ENCODE measurements at places on chromosomes 13 and 19.

- DNase-seq = no peak
Observed at GRCh38 chr19:37333457-37333856, 37.4 kb upstream of the ZNF527 start.

DNA sequence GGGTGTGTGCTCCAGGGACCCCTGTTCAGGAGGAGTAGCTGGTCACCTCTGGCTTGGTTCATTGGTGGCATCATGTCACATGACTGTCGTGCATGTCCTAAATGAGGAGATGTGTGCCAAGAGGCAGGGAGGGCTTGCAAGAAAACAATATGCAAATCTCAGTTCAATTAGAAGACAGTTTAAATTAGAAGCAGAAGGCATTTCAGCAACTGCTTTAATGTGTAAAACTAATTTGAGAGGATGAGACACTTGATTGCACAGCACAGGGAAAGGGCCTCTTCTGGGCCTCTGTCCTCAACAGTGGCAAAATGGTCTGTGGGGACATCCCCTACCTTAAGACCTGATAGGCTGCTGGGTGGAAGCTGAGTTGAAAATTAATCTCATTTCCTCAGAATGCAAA, 54.6 kb downstream of the SPATA13 start:
- no peak for DNase-seq

DNA sequence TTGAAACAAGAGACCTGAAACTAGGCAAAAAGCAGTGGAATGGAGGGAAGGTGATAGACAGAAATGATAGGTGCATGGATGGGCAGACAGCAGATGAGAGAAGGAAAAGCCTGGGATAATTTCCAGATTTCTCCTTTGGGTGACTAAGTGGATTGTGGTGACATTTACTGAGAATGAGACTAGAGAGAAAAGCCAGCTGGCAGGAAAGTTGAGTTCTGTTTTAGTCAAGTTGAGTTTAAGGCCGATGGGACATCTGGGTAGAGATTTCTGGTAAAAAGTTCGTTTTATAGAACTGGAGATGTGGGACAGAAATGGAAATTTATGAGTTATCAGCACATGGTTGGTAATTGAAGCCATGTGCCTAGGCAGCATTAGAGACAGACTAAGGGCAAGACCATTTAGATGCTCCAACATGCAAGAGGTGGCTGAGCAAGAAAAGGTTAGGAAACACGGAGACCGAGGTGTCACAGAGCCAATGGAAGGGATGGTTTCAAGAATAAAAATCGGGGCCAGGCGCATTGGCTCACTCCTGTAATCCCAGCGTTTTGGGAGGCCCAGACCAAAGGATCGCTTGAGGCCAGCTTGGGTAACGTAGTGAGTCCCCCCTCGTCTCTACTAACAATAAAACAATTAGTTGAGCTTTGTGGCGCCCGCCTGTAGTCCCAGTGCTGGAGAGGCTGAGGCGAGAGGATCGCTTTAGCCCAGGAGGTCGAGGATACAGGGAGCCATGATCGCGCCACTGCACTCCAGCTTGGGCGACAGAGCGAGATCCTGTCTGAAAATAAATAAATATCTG, 9.6 kb upstream of the DGKH start:
- DNase-seq = no peak

- DNase-seq = no peak
Observed at GRCh38 chr13:31204592-31204991, 4.8 kb downstream of the B3GLCT start.

DNA sequence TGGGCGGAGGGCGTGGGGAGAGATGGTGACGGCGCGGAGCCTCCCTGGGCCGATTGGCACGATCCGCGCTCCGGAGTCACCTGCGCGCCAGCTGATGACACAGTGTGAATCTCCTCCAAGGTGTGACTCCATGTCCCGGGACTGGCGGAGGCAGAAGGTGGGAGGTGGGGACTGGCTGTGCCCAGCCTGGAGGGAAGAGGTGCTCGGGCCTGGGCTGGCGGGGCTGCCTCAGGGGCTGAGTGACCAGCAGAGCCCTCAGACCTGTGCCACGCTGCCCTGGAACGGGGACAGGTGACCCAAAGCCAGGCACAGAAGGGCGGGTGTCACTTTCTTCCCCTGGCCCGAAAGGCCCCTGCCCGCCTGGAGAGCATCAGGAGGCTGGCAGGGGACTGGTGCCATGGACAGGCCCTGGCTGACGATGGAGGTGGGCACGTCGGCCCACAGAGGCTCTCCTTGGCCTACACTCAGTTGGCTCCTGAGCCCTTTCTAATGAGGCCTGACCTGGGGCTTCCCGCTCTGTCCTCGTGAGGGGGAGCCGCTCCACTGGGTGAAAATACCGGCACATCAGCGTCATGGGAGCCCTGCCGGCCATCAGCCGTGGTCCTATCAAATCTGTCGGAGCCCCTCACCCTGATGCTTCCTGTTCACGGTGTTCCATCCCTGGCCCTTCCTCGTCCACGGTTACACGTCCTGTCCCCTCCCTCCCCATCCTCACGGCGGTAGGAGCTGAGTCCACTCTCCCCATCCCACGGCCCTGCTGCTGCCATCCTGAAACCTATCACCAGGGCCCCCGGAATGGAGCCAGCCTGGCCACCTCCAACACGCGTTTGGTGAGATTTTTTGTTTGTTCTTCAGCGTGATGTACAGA, 75.6 kb downstream of the SPACA7 start:
- DNase-seq = no peak

DNA sequence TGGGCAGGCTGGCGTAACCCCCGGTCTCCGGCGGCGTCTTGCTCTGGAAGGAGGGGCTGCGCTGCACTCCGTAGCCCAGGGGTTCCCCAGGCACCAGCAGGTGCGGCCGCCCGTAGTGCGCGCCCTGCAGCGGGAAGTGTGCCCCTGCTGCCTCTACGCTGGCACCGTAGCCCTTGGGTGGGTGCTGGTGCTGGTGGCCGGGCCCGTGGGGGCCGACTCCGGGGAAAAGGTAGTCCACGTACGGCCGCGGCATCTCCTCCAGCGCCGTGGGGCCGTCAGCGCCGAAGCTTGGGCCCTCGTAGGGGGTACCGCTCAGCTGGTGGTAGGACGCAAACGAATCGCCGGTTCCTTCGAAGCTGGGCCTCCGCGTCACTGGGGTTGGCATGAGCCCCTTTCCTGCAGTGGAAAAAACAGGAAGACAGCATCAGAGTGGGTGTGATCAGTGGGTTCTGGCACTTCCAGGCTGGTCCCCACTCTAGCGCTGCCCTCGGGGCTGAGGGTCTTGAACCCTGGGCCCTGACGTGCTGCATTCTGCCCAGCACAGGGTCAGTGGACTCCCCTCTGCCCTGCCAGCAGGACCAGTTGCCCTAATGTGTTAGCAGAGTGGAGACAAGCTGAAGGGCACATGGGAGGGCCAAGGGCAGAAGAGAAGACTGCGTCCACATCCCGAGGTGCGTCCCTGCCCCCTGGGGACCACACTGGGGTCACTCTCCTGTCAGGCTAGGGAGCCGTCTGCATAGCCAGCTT, 72.3 kb downstream of the LATS2 start:
- DNase-seq = no peak

DNA sequence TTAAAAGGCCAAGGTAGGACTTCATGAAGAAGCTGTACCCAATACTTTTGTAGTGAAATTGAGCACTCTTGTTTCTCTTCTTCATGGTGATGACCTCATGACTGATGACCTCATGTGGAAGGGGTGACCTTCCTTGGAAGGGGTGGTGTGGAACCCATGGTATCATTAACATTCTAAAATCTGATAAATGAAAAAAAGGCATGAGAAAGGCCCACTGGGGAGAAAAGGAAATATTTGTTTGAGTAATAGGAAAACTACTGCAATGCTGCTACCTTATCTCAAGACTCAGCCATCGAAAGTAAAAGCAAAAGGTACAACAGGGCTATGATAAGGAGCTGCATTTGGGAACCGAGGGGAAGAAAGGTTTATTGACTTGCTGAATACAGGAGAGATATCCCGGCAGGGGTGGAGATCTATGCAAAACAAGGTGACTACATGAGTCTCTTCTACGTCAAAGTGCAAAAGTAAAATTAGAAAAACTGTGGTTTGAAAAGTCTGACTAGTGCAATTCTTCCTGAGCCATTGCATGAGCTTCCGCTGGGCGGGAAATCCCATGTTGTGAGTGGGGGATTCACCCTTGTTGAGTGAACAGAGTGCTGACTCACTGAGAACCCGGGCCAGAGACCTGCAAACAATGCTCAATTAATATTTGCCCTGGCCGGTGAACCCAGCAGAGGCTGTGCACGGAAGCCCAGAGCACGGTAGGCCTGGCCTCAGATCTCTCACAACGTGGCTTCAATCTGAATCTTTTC, 138.9 kb upstream of the RFC3 start:
- peak; percentile 77 for DNase-seq

- no peak for DNase-seq
Observed at GRCh38 chr13:96091164-96092117, 1.5 kb downstream of the HS6ST3 start.

- no peak for DNase-seq
Observed at GRCh38 chr13:111460548-111461444, 140.4 kb downstream of the TEX29 start.

DNA sequence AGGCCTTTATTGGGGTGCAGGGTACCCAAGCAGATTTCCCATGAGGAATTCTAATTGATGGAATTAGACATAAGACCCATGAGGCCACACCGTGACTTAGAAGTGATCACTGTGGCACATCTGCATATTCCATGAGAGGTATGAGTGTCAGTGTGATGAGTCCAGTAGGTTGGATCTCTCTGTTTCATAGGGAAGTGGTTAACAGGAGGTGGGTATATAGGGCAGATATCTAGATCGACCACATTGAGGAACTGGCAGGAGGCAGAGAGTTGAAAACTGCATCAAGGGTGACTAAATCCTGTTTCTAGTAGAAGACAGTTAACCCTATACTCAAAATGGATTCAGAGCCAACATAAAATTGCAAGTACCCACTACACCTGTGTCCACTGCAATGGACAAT, 68.6 kb upstream of the MIR17HG start:
- DNase-seq = no peak

DNA sequence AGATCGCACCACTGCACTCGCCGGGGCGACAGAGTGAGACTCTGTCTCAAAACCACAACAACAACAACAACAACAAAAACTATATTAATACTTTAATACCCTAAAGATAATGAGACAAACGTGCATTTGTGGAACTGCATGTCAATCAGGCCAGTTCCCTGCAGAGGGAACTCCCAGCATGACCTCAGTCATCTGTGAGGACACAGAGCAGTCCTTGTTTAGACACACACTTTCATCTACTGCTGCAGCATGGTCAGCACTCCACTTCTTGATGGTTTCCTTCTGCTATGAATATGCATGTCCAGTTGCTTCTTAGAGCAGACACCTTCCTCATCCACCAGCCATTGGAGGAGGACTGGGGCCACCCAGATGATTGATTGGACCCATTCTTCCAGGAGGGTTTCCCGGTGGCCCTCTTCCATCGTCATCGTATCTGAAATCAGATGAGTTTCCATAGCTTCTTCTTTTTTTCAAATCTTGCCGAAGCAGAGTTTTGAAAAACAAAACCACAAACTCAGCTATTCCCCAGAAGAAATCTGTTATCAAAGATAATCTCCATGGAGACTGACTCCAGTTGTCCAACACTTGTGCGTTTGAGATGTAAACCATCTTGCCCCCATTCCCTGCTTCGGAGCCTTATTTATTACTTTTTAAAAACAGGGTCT, 26.5 kb downstream of the ZNF607 start:
- no peak for DNase-seq

DNA sequence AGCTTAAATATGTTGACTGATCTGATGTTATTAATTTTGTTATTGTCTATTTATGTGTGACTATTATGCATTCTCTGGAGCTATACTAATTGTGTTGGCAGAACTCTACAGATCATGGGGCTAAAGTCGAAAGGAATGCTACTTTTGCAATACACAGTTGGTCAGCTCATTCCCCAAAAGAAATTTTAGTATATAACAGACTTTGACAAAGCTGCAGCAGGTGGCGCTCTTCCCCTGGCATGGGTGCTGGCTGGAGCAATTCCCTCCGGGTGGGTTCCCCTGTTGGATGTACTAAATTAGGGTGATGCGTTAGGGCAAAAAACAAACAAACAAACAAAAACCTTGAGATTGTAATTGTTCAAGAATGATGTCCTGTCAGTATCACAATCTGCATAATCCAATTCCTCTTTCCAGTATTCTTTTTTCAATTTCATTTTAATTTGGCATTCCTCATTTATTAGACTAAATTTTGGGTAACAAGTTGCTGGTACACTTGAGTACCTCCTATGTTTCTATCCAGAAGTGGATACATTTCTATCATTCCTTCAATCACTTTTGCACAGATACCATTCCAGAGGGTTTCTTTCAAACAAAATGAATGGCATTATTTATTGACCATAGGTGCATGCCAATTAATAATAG, 322.8 kb upstream of the EDNRB start:
- DNase-seq = no peak

DNA sequence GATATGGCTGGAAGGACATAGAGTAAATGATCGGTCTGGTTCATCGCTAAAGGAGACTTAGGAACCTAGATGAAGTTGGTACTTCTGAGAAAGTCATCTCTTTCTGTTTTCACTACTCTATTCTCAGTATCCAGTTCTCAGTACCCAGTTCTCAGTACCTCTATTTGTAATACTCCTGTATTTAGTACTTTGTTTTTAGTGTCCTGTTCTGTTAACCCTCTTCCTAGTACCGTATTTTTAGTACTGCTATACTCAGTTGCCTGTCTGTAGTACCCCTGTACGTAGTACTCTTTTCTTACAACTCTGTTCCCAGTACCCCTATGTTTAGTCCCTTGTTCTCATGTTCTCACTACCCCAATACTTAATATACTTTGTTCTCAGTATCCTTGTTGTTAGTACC, 1.2 kb downstream of the RFXAP start:
- DNase-seq = no peak

DNA sequence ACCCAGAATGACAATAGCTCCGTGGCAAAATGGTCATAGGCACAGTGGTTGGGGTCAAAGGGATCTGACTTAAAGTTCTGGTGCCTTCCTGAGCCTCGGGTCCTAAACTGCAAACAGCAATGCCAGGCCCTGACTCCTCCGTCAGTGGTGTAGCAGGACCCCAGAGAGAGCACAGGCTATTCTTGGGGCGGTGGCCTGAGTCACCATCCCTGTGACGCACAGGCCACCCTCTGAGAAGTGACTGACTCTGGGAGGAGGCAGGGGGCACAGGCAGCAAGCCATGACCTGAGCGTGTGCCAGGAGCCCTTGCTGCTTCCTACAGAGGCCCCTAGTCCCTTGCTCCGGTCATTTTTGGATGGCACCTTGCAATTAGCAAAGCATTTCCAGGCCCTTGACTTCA, 18.7 kb downstream of the PLVAP start:
- DNase-seq = no peak

- DNase-seq = peak; percentile 7
Observed at GRCh38 chr19:16428372-16429036, 43.3 kb downstream of the EPS15L1 start.

GRCh38 chr19:13301627-13302334, 151.6 kb downstream of the IER2 start:
- no peak for DNase-seq

- DNase-seq = no peak
Observed at GRCh38 chr13:21065686-21066085, 4.3 kb upstream of the LATS2 start.

DNA sequence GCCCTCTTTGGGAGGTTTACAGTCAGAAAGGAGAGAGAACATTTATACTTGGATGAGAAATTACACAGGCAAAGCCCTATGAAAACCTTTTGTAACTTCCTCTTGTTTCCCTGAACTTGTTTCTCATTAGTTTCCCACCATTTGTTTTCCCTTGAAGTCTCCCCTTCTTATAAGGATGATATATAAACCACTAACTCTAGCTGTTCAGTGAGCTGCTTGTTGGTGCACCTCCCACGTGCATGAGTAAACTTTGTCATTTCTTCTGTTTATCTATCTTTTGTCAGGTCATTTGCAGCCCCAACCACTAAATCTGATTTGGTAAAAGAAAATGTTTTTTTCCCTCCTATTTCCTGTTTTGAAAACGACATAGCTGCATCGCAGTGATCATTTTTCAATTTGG, 919.9 kb downstream of the SLITRK1 start:
- no peak for DNase-seq
